SHP77 treated with DMSO at 0.1 percent for 48 hours (cell line): ENCODE measurements at places on chromosomes 16 and 17.

DNA sequence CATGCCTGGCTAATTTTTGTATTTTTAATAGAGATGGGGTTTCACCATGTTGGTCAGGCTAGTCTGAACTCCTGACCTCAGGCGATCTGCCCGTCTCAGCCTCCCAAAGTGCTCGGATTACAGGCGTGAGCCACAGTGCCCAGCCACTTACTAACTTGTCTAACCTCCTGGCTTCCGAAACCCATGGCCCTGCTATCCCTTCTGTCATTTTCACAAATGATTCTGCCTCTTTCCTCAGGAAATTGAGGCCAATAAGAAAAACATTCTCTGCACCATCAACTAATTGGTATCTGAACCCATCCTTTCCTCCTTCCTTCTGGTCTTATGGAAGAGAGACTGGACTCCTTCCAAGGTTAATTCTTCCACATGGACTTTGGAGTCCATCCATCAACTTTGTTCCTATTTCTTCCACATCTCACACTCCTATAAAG is 27.9 kb upstream of the TNRC6A start:
- DNase-seq: no peak

DNA sequence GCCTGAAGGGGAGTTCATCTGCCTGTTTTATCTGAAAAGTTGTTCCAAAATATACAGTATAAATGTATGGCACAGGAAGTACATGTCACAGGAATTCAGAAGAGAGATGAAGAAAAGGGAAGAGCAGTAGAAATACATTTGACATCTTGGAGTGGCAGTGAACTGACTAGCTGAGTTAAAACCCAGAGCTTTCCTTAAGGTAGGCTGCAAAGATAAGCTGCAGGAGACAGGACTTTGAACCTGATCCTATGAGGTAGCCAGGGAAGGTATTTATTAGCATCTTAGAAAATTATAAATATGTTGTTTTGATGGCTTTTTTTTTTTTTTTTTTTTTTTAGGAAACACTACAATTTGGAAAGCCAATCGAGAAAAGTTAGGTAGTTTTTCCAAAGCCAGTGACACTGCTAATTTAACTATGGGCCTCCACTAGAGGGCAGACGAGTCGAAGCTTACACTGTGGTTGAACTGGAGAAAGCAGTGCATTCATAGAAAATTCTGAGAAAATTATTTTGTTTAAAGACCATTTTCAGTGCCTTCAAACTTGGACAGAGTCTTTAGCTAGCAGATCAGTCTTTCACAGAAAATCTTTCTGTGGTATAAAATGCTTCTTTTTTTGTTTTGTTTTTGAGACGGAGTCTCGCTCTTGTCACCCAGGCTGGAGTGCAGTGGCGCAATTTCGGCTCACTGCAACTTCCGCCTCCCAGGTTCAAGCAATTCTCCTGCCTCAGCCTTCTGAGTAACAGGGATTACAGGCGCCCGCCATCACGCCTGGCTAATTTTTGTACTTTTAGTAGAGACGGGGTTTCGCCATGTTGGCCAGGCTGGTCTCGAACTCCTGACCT is 122.3 kb downstream of the SSH2 start:
- DNase-seq: peak; percentile 18

GRCh38 chr16:9248162-9248561 is 156.7 kb downstream of the HAPSTR1 start:
- no peak for DNase-seq

DNA sequence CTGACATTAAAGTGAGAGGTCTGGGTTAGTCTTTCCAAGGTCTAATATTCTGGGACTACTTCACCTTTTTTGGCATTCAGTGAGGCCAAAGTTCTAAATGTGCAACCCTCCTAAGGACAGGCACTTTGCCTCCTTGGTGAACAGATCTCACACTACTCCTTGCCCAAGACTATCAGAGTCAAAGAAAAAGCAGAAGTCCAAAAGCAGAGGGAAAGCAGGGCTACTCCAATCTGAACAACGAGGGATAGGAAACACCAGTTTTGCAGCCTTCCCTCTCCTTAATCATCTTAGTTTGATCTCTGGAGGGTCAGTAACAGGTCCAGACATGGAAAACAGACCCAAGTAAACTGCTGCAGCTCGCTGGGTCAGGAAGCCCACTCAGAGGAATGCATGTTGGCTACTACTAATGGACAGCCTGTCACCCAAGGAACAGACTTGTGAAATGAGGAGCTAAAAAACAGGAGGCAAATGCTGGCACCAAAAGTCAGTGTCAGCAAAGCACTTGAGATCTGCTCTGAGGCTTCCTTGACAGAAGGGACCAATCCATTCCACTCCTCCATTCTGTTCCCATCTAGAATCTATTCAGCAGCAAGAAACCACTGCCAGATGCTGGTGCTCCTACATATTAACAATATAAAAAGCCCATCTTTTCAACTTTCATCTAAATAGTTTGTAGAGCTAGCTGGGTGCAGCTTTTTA is 29.9 kb downstream of the DCUN1D3 start:
- no peak for DNase-seq

DNA sequence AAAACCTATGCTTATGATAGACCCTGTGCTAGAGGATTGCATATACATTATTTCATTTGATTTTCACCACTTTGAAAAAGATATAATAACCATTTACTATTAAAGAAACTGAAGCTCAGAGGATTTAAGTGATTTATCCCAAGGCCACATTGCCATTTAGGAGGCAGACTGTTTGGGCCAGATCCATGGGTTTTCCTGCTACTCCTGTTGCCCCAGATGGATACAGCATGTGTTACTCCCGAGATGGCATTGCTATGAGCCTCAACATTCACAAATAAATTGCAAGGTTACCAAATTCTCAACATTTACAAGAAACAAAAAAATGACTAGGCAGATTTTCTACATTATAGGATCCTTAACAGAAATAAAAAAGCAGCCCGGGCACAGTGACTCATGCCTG is 322.1 kb upstream of the SOX9 start:
- DNase-seq: no peak
